Stimulated activated CD4-positive, alpha-beta T cell treated with anti-CD3 and anti-CD28 coated beads, TNF-alpha, amount 100 ng/mL, for 1 hour (primary cell): ENCODE measurements at places on chromosomes 13 and 19.

- DNase-seq = no peak
Measured at GRCh38 chr13:38483623-38484022, 134.0 kb downstream of the UFM1 start.

DNA sequence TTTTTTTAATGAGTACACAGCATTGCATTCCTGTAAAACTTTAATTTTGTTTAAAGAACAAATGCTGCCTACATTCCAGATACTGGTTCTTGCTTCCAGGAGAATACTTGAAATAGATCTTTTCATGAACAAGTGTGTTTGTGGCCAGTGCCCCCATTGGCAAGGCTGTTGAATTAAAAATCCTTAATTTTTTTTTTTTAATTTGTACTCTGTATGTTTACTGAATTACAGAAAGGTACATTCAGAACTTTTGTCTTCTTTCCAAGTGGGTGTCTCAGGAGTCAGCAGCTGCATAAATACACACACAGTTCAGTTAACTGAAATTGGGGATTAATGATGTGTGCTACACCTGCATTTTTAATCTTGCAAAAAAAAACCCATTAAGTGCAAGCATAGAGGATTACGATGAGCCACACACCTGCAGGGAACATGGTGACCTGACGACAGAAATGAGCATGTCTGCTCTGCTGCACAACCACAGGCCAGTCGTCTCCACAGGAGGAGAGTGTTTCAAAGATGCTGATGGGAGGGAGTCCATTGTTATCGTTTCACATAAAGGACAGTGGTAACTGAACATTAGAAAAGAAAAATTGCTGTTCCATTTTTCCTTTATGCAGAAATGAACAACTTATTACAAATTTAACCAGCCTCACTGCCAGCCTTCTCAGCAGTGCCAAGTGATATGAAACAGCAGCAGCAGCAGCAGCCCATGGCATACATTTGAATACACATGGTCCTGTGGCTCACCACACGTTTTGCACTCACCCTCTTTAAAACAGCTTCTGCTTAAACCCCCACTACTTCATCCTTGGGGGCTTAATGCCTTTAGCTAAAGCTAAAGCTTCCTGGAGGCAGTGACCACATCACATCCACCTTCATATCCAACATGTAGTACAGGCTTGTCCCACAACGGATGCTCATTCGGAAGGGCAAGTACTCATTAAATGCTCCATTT lies 72.3 kb upstream of the RFC3 start:
- DNase-seq = no peak

DNA sequence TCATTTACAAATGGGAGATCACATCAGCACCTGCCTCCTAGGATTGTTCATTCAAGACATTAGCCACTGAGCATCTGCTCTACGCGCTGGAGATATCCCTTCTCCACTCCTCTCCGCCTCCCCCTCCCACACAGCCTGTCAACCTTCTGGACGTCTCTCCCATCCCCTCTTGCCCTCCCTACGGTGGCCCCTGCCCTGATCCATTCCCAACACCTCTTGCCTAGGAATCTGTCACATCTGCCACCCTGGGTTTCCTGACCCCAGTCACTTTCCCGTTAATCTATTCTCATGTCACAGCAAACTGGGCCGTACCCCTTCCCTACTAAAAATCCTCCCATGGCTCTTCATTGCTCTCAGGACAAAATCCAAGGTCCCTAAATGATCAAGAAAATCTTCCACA lies 10.3 kb downstream of the DYRK1B start:
- DNase-seq = no peak

DNA sequence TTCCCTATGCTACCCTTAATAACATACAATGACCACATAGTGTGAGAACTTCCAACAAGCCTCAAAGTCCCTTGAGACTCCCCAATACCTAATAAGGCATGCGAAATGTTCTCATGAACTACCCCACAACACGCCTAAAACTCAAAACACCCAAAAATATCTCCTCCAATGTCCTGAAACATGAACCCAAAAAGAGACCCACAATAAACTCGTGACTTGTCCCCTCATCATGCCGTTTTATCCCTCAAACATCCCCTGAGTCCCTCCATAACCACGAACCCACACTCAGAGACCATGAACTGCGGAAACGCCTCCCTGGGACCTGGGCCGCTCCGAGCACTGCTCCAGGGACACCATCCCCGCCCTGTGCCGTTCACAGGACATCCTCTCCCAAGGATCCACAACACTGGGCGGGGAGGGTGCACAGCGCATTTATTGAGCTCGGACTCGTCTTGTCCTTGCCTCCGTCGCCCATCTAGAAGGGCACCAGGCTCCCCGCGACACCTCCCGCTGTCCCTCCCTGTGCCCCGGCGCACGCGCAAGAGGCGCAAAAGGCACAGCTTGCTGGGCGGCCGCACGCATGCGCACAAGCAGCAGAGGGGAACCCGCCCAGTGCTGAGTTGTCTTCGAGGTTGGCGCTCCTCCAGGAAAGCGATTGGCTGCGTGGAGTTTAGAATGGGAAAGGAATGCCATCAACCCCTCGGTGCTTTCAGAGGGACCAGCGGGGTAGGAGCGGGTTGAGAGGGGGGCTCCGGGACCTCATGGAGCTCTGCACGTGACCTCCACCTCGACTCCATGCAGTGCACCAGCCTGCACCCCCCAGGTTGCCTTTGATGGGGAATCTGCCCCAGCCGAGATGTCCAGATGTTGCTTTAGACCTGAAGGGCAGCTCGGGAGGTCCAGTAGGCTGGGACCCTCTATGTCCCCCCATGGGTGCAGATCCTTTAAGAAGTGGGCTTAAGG lies 8.8 kb downstream of the FXYD3 start:
- DNase-seq = peak; percentile 79

DNA sequence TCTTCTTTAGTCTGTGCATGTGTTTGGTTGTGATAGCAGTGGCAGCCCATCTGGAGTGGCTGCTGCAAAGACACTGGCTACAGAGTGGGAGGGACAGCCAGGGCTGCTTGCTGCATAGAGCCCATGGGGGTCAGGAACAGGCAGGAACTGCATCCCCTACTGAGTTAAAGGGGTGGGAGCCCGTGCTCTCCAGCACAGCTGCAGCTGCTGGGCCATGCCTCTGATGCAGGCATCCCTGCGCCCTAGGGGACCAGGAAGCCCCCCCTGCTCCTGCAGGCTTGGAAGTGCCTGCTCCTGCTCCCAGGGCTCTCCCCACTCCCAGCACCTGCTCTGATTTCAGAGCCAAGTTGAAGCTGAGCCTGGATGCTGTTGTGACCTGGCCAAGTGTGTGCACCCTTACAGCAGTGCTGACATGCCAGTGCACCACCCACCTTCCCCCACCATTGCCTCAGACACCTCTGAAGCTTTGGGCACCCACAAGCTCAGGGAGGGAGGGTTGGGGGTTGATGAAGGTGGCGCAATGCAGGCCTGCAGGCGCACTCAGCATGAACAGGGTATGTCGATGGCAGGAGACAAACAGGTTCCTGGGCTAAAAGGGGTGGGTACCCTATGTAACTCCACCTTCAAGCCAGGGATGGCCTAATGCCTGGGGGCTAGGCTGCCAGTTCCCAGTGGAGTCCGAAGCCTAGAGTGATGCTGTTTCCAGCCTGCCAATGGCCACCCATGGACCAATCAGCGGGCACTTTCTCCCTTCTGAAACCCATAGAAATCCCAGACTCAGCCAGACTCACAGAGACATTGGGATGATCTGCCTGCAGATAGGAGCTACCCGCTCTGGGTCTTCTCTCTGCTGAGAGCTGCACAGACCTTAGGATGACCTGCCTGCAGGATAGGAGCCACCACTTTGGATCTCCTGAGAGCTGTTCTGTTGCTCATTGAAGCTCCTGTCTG lies 919.9 kb upstream of the MIR17HG start:
- no peak for DNase-seq

- no peak for DNase-seq
Measured at GRCh38 chr19:35285095-35285449, 2.7 kb downstream of the HAMP start.

- no peak for DNase-seq
Measured at GRCh38 chr13:80012251-80012650, 328.7 kb downstream of the SPRY2 start.

DNA sequence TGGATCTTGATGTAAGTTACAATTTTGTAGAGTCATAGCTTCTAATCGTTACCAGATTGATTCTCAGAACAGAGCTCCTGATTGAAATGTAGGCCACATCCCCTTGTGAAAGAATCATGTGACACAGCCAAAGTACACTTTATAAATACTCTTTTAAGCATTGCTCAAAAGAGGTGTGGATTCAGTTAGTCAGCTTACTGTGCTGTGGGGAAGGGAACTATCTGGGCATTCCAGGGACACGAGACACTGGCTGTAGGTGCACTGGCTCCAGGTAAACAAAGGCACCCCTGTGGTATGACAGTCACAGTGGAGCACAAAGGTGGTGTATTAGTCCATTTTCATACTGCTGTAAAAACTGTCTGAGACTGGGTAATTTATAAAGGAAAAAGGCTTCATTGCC lies 222.8 kb downstream of the LIG4 start:
- no peak for DNase-seq
